ENCODE measurements at places on chromosomes 6 and 20. TPM values are rescaled to one million over a fixed set of nuclear protein-coding genes. Genes with fewer than 3 reads are reported as not detected.

DNA sequence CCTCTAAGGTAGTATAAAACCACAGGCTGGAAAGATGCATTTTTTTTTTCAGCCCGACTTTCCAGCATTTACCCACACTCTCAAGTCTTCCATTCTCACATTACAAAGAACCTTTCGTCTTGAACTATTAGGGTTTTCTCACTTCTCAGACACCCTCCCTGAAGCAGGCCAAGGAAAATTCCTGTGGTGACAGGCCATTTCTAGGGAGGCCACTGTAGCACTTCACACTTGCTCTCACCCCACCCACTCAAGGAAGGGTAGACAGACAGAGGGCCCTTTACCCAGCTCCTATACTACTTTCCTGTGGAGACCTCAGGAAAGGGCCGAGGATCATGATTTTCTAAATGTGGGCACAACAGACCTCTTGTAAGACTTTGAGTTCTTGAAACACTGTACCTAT is 27.7 kb downstream of the KCNS1 start:
- no peak for DNase-seq

- DNase-seq: no peak
These were observed 191.4 kb downstream of the ADGRB3 start for GRCh38 chr6:68826501-68826900.

The F13A1 gene
- not detected for total RNA-seq

DNA sequence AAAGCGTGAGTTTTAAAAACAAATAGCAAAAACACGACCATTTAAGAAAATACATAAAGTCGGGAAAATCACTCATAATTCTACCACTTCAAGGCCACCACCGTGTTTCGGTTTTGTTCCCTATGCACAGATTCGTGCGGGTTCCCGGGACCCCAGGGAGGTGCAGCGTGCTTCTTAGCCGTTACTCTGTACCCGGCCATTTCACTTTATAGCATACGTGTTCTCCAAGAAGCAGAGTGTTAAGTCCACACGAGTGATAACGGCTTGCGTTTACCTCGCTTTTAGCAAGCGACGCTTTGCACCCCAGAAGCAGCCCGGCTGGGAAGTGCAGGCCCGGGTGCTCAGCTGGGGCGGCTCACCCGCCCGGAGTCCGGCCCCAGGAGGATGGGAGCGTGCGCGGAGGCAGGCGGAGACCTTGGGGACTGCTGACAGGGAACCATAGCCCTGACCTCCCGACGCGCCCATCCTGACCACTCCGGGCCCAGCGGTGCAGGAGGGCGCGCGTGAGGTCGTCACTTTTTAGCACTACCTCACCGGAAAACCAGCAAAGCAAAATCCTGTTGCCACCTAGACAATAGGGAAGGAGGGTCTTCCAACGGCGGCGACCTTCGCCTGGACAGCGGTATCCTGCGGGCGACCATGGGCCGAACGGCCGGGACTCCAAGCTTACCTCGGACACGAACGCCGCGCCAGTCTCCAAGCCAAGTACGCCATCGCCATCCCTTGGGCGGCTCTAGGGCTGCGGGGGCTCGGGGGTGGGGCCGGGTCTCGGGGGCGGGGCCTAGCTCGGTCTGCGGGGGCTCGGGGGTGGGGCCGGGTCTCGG is at the start of gene ECI2:
Gene ECI2 (minus strand): TSS at position 735 of the 824 bp plus-strand sequence. CDS start 15 bp downstream, at position 720.
- no peak for DNase-seq

- DNase-seq: no peak
These were observed 7.2 kb downstream of the SOBP start for GRCh38 chr6:107496892-107497684.
